ENCODE measurements at places on chromosomes 3 and 15.
A peak's percentile ranks its signal among the peaks of the same experiment; 100 is the strongest.

DNA sequence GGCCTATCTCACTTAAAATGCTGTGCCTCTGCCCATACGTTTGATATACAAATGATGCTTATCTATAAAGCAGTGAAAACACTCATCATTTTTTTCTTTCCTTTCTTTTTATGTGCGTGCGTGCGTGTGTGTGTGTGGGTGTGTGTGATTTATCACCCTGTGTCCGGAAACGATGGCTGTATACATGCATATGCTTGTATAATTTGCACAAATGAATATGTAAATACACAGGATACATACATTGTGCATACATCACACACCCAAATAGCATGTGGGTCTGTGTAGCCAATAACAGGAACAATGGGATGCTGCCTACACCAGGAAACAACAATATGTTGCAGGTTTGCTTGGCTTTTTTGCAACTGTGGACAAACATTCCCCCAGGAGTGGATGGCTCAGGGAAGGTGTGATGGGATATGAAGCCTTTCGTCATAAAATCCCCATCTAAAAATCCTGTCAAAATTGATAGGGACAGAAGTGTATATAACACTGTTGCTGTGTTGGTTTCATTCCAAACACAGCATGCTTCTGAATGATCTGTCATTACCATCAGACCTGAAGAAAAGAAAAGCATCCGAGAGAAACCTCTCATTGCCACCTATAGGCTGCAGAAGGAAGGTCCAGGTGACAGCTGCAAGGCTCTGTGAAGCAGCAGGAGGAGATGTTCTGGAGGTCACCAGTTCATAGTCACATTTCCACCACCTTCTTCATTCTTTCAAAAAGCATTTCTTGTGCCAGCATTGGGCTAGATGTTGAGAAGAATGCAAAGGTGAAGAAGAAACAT lies 503.9 kb upstream of the NR2F2 start:
- DNase-seq = no peak

DNA sequence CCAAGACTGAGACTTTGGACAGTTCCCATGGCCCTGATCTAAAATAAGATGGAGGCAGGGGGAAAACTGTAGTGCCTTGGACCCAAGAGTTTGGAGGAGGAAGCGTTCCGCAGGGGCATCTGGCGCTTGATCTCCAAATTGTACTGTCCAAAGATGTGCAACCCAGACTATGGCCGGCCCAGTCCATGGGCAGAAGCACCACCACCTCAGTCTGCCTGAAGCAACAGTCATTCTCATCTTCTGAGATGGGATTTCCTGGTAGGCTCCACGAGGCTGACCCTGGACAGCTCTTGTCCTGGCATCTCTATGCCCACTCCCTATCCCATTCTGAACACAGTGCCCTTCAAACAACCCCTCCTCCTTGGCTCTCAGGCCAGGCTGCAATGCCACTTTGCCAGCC lies 3.6 kb downstream of the INSYN1 start:
- no peak for DNase-seq

DNA sequence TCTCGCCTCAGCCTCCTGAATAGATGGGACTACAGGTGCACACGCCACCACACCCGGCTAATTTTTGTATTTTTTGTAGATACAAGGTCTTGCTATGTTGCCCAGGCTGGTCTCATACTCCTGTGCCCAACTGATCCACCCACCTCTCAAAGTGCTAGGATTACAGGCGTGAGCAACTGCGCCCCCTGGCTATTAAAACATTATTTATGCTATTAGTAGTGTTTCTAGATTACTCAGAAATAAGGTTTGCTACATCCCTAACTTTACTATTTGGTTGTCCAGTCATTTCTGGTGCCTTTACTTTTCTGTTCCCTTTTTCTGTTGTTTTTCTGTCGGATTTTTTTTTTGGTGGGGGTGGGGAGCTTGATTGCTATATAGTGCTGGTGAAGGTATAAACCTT lies 393.6 kb upstream of the TPM1 start:
- no peak for DNase-seq

- no peak for DNase-seq
Measured at GRCh38 chr3:193407688-193408087, 29.1 kb upstream of the ATP13A5 start.

DNA sequence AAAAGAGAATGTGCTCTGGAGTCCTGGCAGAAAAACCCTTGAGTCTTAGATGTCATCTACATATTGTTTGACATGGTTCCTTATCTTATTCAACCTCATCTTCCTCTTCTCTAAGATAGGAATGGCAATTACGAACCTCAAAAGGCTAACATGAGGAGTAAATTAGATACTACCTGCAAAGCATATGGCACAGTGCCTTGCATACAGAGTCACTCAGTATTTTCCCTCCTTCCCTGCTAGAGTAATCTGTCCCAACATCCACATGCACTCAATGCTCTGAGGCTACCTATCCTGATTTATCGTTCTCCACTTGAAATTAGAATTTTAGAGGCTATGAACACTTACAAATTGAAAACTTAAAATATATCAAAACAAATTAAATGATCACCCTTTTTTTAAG lies 386.7 kb downstream of the RSL24D1 start:
- no peak for DNase-seq

DNA sequence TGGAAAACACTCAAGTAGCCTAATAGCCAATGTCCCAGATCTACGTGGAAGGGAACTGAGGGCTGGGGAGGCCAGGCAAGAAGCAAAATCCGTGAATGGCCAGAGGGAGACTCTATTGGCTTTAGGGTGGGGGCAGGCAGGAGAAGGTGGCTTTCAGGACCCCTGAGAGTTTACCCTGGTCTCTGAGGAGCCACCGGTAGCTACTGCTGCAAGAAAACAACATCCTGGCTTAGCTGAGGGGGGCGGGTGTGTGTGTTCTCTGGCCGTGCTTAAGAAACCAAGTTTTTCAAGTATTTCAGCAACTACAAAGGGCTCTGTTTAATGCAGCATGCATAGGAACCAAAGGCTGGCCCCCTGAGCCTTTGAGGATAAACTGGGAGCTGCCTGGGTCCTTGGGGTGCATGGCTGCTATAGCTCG lies 47.6 kb upstream of the TRPM1 start:
- no peak for DNase-seq

GRCh38 chr3:84742915-84743425 lies 215.8 kb upstream of the CADM2 start:
- no peak for DNase-seq

GRCh38 chr15:88649286-88649733 lies 10.5 kb downstream of the ISG20 start:
- DNase-seq = peak; percentile 95

DNA sequence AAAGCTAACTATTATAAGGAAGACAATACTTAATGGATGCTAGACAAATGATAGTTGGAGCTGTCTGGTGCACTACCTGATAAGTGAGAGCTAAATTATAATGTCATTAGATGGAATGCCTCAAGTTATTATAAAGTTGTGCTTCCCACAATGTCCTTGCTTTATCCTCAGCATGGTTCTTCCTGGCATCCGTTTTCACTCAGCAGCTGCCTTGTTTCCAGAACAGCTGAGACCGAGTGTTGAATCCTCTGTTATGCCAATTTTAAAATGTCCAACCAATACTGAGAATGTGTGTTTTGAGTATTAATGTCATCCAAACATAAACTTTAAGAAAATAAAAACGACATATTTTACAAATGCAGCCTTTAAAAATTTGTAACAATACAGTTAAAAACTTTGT lies 286.7 kb upstream of the SOX2 start:
- no peak for DNase-seq

GRCh38 chr3:57141719-57142410 lies 23.3 kb downstream of the IL17RD start:
- no peak for DNase-seq

GRCh38 chr3:56219894-56220805 lies 248.1 kb downstream of the ERC2 start:
- DNase-seq = no peak

DNA sequence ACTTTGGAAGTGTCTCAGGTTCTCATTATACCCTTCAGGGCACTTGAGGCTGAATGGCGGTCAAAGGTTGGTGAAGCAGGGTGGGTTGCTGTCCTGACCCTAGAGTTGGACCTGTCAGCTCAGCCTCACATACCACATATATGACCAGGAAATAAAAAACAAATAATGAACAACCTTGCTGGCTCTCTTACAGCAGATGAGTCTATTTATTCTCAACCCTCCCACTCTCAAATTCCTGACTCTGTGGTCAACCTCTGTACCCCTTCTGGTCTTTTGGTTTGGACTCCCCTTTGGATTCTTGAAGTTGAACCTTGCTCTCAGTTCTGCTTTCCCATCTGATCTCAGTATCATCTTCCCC lies 16.9 kb downstream of the PPP2R3A start:
- DNase-seq = no peak

DNA sequence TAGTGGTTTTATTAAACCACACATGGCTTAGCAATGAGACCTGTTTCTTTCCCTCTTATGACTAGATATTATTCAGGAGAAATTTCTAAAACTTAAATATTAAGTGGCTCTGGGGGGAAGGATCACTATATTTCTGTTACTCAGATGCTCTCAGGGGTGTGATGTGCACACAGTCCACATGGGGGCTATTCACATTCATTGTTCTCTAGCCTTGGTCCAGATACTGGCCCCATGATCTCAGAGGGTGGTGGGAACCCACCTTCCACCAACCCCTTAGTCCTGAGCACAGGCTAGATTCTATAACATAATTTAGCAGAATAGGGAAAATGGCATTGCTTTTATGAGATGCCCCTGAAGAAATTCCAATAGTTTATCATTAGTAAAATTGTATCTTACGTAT lies 149.0 kb upstream of the ST8SIA2 start:
- no peak for DNase-seq

- DNase-seq = no peak
Measured at GRCh38 chr15:48435321-48435720, 104.1 kb downstream of the DUT start.

- DNase-seq = no peak
Measured at GRCh38 chr3:139460529-139460928, 15.8 kb downstream of the RBP2 start.

DNA sequence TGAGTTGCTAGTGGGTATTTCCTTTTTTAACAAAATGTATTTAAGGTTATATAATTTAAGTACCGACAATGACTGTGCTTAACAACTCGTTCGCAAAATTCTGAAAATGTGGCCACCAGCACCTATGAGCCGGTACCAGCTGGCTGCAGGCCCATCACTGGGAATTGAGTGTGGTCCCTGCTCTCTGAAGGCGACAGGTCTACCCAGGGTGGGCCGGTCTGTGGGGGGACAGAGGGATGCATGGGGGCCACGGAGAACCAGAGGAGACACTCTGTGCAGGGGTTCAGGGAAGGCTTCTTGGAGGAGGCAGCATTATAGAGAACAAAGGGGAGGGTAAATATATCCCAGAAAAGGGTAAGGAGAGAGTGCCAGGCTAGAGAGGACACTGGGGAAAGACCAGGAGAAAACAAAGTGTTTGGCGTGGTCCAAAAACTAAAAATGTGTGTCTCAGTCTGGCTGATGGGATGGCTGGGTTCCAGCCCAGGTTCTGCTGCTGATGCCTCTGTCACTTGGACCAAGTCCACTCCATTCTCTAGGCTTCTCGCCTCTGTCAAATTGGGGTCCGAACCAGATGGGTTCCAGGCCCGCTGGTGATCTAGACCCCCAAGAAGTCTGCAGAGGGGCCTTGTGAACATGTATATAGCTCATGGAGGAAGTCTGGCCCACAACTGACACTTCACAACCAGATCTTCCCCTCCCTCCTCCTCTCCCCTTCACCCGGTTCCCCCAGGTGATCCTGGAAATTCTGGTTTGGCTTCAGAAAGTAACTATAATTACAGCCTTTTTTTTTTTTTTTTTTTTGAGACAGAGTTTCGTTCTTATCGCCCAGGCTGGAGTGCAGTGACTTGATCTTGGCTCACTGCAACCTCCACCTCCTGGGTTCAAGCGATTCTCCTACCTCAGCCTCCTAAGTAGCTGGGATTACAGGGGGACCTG lies 10.7 kb upstream of the CYP11A1 start:
- no peak for DNase-seq

GRCh38 chr3:61956236-61956635 lies 394.9 kb downstream of the PTPRG start:
- peak; percentile 39 for DNase-seq

GRCh38 chr3:65436580-65436979 lies 602.1 kb downstream of the MAGI1 start:
- DNase-seq = no peak
